ENCODE measurements at places on chromosomes 16 and 17. TPM values are rescaled to one million over a fixed set of nuclear protein-coding genes. Genes with fewer than 3 reads are reported as not detected.

ZNF785 gene
- 22.2 TPM for total RNA-seq

NECAB2 gene
- 0.28 TPM for total RNA-seq

GJC1 gene
- 75.9 TPM for total RNA-seq

OR3A3 gene
- not detected for total RNA-seq

PROCA1 gene
- total RNA-seq = 4.3 TPM

ERN1 gene
- total RNA-seq = 17.3 TPM

TSPAN10 gene
- total RNA-seq = 4.2 TPM

KRT25 gene
- not detected for total RNA-seq

ARHGDIG gene
- not detected for total RNA-seq

DNA sequence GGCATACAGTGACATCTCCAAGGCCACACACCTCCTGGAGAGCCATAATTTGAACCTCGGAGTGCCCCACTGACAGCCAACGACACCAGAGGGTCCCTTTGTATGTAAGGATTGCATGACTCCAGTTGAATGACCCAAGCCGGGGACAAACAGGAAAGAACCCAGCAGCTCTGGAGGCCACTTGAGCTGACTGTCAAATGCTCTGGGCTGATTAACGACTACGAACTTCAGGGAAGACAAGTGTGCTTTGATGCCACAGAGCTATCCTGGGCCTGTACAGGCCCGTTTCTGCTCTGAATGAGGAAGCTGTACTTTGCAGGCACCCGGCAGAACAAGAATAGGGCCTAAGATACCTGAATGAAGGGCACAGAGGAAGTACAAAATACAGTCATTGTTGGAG is 404.6 kb downstream of the SLC39A11 start:
- peaks cover 10% of the 10 kb centered on the region for H3K36me3 ChIP-seq
- no peaks in the 10 kb centered on the region for H3K27me3 ChIP-seq
- peaks cover 26% of the 10 kb centered on the region for H3K4me1 ChIP-seq
- no peak overlapping the region for H3K4me3 ChIP-seq
- H3K27ac ChIP-seq = no peak overlapping the region

- H3K27me3 ChIP-seq = no peaks in the 10 kb centered on the region
- no peak within 1 kb of the TSS for H3K4me3 ChIP-seq
- no peaks in the 10 kb centered on the region for H3K36me3 ChIP-seq
- H3K4me1 ChIP-seq = no peaks in the 10 kb centered on the region
These were observed at the start of gene SCIMP for GRCh38 chr17:5234645-5235576. Gene SCIMP (minus strand): TSS chr17:5234860. CDS start chr17:5234755, 105 bp downstream.

GRCh38 chr17:77476006-77476405 is 335.2 kb downstream of the SEC14L1 start:
- peaks cover 65% of the 10 kb centered on the region for H3K36me3 ChIP-seq
- H3K4me3 ChIP-seq = no peak overlapping the region

GRCh38 chr16:9625122-9625521 is 533.7 kb downstream of the HAPSTR1 start:
- H3K4me1 ChIP-seq = no peaks in the 10 kb centered on the region
- no peak for DNase-seq
- H3K36me3 ChIP-seq = no peaks in the 10 kb centered on the region
- no peaks in the 10 kb centered on the region for H3K27me3 ChIP-seq

DNA sequence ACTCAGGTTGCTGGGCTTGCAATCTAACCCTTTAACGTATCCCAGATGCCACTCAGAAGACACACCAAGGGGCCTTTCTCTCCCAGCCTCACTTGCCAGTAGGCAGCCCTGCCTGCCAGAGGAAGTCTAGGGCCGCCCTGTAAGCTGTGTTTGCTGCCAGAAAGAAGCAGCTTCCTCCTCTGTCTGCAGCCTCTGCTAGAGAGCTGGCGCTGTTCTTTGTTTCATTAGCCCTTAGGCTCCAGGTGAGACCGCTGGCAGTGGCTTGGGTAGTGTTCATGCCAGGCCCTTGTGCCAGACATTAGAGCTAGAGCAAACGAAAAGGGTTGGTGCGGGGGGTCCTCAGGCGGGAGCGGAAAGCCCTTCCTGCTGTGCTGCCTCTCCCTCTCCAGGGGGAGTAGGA is 8.9 kb downstream of the CTRL start:
- H3K4me3 ChIP-seq = no peak overlapping the region
- peaks cover 3% of the 10 kb centered on the region for H3K4me1 ChIP-seq
- H3K36me3 ChIP-seq = peaks cover 19% of the 10 kb centered on the region

- H3K4me1 ChIP-seq = peaks cover 26% of the 10 kb centered on the region
- peak overlapping the region; percentile 77 for H3K4me3 ChIP-seq
- DNase-seq = peak; percentile 99
- H3K27me3 ChIP-seq = peaks cover 50% of the 10 kb centered on the region
- H3K27ac ChIP-seq = peak overlapping the region; percentile 81
These were observed 685 bp upstream of the PSMD3 start for GRCh38 chr17:39979893-39980350.

DNA sequence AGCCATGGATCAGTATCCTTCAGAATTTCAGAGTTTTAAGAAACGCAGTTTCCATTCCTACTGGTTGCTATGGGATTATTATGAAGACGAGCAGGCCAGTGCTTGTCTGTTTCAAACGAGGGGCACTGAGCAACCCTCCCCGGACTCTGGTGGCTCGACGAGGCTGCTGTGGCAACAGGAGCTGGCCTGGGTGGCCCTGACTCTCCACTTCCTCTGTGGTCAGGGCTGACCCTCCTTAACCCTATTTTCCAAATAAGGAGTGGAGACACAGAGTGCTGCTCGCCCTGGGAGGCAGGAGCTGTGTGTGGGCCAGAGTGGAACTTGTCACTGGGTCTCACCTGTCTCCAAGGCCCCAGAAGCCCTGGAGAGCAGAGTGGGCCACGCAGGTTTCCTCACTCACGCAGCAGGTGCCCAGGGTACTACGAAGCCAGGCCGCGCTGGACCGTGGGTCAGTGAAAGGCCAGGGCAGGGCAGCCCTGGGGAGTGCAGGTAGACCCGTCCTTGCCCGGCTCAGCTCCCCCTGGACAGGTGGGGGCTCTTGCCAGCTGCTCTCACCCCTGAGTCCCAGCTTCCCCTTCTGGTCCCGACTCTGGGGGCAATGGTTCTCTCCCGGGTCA is 3.3 kb downstream of the GALNS start:
- peaks cover 17% of the 10 kb centered on the region for H3K4me1 ChIP-seq
- no peaks in the 10 kb centered on the region for H3K27me3 ChIP-seq
- no peak for DNase-seq
- peaks cover 23% of the 10 kb centered on the region for H3K36me3 ChIP-seq
- no peak overlapping the region for H3K27ac ChIP-seq

DNA sequence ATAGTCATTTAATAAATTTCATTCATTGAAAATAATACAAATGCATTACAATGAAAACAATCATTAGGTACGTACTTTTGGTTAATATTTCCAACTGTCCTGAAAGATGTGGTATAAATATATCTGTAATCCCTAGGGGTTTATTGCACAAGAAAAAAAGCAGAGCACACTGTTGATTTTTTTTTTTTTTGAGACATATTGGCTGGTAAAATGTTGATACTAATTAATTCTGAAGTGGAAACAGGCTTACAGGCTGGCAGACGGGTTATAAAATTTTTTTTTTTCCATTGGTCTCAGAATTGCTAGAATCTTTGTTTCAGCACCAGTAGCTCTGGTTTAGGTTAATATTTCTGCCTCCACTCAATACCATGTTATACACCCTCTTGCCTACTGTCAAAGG is 193.6 kb downstream of the MAP2K6 start:
- H3K36me3 ChIP-seq = no peaks in the 10 kb centered on the region
- no peak overlapping the region for H3K27ac ChIP-seq
- no peak overlapping the region for H3K4me3 ChIP-seq

GRCh38 chr16:53668869-53669268 is 34.8 kb downstream of the RPGRIP1L start:
- H3K27me3 ChIP-seq = no peaks in the 10 kb centered on the region
- no peak for DNase-seq
- no peaks in the 10 kb centered on the region for H3K4me1 ChIP-seq
- H3K36me3 ChIP-seq = no peaks in the 10 kb centered on the region

GRCh38 chr16:23859713-23860269 is 24.0 kb downstream of the PRKCB start:
- no peaks in the 10 kb centered on the region for H3K36me3 ChIP-seq
- H3K27ac ChIP-seq = no peak overlapping the region
- H3K4me3 ChIP-seq = no peak overlapping the region
- no peak for DNase-seq
- H3K27me3 ChIP-seq = peaks cover 89% of the 10 kb centered on the region
- no peaks in the 10 kb centered on the region for H3K4me1 ChIP-seq

DNA sequence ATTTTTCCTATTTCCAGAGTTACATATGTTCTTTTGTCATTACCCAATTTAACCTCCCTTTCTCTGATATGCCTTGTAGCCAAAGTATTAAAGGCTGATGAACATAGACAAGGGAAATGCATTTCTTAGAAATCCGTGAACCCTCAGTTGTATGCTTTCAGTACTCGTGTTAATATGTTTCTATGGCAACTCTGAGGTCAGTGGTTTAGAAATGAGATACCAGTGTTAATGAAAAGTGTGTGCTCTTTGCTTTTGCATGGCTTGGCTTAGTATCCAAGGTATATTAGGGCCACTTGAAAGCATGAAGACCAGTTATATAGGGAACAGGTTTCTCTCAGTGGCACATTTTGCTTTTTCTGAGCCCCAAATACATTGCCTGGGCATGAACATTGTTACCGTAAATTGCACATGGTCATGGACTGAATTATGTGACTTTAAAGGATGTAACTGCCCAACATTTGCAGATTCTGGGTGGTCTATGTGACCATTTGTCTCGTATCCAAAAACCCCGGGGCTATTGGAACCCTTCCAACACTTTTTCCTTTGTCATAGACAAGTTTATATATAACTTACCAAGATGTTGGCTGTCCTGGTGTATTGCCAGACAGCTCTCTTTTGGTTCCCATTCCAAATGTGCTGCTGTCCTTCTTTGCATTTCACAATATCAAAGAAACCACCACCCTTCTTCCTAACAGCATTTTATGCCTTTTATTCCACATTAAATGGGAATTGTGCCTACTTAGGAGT is 17.5 kb downstream of the ABHD15 start:
- H3K27me3 ChIP-seq = no peaks in the 10 kb centered on the region
- DNase-seq = no peak
- H3K4me3 ChIP-seq = no peak overlapping the region
- peaks cover 6% of the 10 kb centered on the region for H3K4me1 ChIP-seq

- peaks cover 23% of the 10 kb centered on the region for H3K4me1 ChIP-seq
- no peaks in the 10 kb centered on the region for H3K36me3 ChIP-seq
- H3K27ac ChIP-seq = no peak overlapping the region
- DNase-seq = no peak
- H3K27me3 ChIP-seq = no peaks in the 10 kb centered on the region
These were observed 55.4 kb downstream of the CFDP1 start for GRCh38 chr16:75377729-75378386.

DNA sequence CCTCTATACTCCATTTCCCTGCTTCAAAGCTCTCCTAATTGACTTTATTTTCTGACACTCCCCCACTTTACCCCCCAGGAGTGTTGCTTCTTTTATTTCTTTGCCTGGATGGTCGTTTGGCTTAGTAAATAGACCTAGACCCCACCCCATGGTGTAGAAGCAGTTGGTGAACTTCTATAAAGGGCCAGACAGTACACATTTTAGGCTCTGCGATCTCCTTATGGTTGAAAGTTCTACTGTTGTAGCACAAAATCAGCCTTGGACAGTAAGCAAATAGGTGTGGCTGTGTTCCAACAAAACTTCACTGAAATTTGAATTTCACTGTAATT is 31.9 kb downstream of the ZNF287 start:
- peaks cover 16% of the 10 kb centered on the region for H3K36me3 ChIP-seq
- no peak for DNase-seq
- H3K27ac ChIP-seq = peak overlapping the region; percentile 88
- H3K27me3 ChIP-seq = no peaks in the 10 kb centered on the region

GRCh38 chr17:2967515-2967914 is 95.9 kb downstream of the OR1D5 start:
- peaks cover 15% of the 10 kb centered on the region for H3K4me1 ChIP-seq
- H3K27ac ChIP-seq = no peak overlapping the region
- peaks cover 18% of the 10 kb centered on the region for H3K36me3 ChIP-seq
- H3K4me3 ChIP-seq = no peak overlapping the region
- H3K27me3 ChIP-seq = no peaks in the 10 kb centered on the region
- DNase-seq = no peak

GRCh38 chr17:2174468-2175293 is 119.8 kb downstream of the HIC1 start:
- H3K4me1 ChIP-seq = no peaks in the 10 kb centered on the region
- no peaks in the 10 kb centered on the region for H3K27me3 ChIP-seq
- H3K27ac ChIP-seq = no peak overlapping the region
- H3K36me3 ChIP-seq = peaks cover 3% of the 10 kb centered on the region

- H3K4me1 ChIP-seq = no peaks in the 10 kb centered on the region
- H3K27me3 ChIP-seq = no peaks in the 10 kb centered on the region
- H3K4me3 ChIP-seq = no peak overlapping the region
- no peak overlapping the region for H3K27ac ChIP-seq
- peaks cover 4% of the 10 kb centered on the region for H3K36me3 ChIP-seq
These were observed 23.8 kb downstream of the SEC14L1 start for GRCh38 chr17:77164483-77165091.

GRCh38 chr16:12639044-12639443 is 164.6 kb downstream of the CPPED1 start:
- no peaks in the 10 kb centered on the region for H3K4me1 ChIP-seq
- no peaks in the 10 kb centered on the region for H3K36me3 ChIP-seq
- DNase-seq = no peak
- no peak overlapping the region for H3K27ac ChIP-seq

DNA sequence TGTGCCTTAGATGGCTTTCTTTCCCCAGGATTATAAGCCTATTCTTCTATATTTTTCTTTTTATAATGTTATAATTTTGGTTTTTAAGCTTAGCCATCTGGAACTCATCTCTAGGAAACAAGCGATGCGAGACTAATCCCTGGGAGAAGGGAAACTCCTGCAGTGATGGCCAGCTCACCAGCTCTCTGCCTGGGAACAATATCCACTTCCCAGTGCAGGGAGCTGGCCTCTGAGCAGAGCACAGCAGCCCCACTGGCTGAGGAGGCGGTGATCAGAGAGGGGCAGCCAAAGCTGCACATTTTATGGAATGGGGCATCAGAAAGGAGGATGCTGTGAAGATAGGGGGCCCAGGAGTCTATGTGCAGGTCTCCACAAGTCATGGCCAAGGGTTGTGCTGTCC is 183.3 kb downstream of the LGALS9B start:
- H3K27ac ChIP-seq = no peak overlapping the region
- H3K4me3 ChIP-seq = no peak overlapping the region
- peaks cover 4% of the 10 kb centered on the region for H3K36me3 ChIP-seq
- H3K27me3 ChIP-seq = no peaks in the 10 kb centered on the region
- H3K4me1 ChIP-seq = no peaks in the 10 kb centered on the region

DNA sequence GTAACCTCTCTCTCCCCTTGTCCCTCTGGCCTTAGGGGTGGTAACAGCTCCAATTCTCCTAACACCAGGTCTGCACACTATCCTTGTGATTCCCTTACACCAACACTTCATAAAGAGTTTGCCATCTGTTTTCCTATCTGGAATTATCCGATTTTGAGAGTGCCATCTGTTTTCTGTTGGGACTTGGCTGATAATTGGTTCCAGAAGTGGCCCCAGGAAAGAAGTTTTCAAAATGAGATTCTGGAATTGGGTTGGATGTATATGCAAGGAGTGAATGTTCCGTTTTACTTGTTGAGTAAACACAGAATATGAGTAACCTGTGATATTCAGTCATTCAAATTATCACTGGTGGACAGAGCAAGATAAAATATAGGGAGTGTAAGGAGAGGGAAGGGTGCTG is 134.1 kb upstream of the HS3ST3A1 start:
- H3K4me1 ChIP-seq = no peaks in the 10 kb centered on the region
- no peaks in the 10 kb centered on the region for H3K36me3 ChIP-seq
- no peak for DNase-seq
- no peak overlapping the region for H3K27ac ChIP-seq
- no peaks in the 10 kb centered on the region for H3K27me3 ChIP-seq
